ENCODE measurements at places on chromosomes 6 and 20.

DNA sequence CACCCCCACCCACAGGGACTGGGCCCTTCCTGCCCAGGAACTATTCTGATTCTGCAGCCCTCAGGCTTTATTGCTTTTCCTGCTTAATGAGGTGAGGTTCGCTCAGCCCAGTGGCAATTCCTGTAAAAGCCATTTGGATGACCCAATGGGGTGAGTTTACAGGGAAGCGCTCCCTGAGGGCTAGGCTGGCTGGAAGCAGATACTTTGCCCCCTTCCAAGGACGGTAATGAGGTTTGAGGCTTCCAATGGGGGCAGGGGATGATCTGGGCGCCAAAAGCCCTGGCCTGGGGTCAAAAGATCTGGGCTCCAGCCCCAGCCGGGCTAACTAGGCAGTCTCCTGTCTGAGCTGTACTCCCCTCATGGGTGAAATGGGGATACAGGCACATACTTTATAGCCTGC is 41.8 kb downstream of the RIPOR3 start:
- no peak for DNase-seq

GRCh38 chr6:99016355-99016754 is 68.6 kb upstream of the FBXL4 start:
- no peak for DNase-seq

DNA sequence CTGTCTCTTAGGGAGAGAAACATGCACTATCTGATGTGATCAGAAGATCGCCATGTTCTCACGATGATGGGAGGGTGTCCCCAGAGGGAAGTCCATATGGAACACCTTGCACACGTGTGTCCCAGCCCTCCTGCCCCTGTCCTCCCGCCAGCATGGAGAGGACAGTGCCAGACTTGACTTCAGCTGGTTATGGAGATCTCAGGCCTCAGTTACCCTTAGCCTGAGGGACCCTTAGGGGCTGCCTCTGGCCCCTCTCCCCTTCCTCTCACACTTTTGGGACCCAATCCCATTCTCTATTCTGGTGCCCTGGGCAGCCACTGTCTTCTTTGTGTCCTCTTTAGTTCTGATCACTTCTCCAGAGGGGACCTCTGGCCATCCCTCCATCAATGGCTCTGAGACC is 1.6 kb downstream of the TREML4 start:
- no peak for DNase-seq

DNA sequence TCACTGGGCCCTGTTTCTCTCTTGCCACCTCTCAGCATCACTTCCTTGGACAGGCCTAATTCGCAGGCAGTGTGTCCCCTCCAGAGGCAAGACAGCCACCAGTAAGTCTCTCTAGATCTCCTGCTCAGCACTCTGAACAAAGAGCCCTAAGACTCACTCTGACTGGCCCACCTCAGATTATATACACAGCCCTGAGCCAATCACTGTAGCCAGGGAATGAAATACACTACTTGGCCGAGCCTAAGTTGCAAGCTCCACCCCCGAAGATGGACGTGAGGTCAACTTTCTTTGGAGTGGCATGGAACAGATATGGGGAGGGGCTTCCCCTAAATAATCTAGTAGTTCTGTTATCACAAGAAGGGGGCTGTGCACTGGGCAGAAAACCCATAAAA is 4.1 kb downstream of the BPI start:
- DNase-seq, result no peak

- DNase-seq, result no peak
Measured at GRCh38 chr6:166438211-166438861, 55.6 kb upstream of the MPC1 start.

DNA sequence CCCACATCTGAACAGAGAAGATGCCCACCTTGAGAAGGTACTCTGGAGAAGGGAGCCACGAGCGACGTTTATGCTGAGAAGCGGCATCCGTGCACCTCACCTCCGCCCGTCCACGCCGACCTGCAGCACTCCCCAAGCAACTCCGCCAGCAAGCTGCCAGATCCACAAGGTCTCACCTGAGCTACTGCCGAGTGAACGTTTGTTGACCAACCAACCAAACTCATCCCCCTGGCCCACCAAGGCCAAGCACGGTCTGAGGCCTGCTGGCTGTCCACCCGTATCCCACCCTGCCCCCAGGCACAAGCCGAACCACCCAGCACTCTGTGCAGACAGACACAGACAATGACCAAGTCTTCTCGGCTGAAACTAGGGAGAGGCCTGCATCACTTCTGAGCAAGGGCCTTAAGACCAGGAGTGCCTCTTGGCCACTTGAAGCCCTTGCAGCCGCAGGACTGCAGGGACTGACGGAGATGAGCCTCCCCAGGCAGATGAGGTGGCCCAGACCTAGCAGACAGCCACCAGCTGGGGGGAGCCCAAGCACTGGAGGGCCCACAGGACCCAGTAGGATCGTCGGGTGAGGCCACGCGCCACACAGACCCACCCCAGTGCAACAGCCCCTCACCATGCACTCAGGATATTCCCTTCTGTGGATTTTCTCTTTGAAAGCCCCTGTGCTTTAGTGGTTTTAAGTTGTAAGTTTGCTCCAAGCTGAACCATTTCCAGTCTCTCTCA is 12.1 kb downstream of the TAF4 start:
- DNase-seq, result no peak

DNA sequence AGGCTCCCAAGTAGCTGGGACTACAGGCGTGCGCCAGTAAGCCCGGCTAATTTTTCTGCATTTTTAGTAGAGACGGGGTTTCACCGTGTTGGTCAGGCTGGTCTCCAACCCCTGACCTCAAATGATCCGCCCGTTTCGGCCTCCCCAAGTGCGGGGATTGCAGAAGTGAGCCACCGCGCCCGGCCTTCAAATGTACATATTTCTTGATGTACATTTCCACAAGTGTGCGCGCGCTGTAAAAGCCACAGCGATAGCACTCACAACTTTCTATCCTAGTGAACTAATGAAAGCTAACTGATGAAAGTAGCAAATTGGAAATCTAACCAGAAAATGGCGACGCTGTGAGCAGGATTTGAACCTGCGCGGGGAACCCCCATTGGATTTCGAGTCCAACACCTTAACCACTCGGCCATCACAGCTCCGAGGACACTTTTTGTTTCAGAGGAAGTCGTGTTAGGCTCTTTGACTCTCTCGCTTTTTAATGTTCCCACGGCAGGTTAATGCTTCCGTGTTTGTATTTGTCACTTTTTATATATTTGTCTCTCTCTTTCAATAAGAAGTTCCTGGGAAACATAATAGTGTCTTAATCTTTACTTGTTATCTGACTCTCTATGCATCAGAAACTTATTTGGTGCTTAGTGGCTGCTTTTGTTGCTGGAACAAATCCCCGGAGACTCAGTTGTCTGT is 199.4 kb upstream of the ZNF184 start:
- DNase-seq, result no peak

DNA sequence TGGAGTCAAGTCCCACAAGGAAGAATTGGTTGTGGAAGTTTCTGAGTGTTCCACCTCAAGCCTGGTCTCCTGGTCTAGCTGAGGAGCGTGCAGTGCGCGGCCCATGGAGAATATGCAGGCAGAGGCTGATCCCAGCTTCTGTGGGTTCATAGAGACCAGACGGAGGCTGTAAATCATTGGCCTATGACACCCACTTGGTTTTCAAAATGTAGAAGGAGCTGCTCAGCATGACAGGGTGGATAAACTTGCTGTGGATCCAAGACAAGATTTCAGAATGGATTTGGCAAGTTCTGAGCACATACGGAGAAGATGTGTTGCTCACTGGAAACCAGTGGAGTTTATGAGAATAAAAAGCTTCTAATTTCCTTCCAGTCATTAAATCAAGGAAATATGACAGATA is 744 bp downstream of the KIF25 start:
- no peak for DNase-seq

DNA sequence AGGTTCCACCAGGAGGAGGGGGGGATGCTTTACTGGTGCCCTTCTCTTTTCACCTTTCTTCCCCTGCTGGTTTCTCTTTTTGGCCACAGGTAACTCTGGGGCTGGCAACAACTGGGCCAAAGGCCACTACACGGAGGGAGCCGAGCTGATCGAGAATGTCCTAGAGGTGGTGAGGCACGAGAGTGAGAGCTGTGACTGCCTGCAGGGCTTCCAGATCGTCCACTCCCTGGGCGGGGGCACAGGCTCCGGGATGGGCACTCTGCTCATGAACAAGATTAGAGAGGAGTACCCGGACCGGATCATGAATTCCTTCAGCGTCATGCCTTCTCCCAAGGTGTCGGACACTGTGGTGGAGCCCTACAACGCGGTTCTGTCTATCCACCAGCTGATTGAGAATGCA is 4.4 kb downstream of the TUBB1 start:
- no peak for DNase-seq

DNA sequence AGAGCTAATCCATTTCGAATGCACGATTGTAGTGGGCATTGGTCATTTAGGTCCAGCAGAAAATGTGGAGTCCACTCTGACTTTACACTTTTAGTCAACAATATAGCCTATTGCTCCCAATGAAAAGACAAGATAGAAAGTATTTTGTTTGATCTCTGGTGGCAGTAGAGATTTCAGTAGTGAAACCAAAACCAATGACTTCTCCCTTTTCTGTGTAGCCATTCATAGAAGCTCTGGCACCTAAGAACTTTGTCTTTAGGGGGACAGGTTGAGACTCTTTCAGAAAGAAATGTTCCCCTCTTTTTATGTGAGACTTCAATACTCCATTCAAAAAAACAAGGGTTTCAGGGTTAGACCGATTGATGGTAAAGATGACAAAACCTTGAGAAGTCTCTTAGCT is 510.8 kb upstream of the POU3F2 start:
- no peak for DNase-seq

GRCh38 chr6:5781966-5782556 is 224.7 kb downstream of the NRN1 start:
- DNase-seq, result no peak

- no peak for DNase-seq
Measured at GRCh38 chr6:169034516-169035167, 219.0 kb downstream of the THBS2 start.

DNA sequence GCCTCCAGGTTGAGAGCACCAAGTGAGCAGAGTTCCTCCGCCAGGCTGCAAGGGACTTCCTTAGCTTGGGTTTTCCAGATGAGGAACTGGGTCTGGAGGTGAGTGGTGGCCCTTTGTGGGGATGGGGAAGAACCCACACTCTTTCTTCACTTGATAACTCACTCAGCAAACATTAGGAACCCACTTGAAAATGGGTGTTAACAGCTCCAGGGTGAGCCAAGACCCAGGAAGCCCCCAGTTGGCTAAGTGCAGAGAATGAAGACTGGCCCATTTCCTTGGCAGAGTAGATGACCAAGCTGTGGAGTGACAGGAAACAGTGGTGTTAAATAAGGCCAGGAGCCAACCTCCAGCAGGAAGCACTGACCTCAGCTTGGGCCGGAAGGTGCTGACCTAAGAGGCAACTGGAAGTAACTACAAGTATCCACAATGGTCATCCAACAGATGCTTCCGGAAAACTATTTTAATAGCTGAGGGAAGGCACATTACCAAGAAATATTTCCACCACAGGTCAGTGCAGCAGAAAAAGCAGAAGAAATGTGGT is 22.7 kb downstream of the MRPL14 start:
- no peak for DNase-seq

Data from stimulated activated CD4-positive, alpha-beta T cell treated with anti-CD3 and anti-CD28 coated beads, TNF-alpha, amount 100 ng/mL, for 24 hours (primary cell).